Stomach (tissue), 19 donors: ENCODE measurements at places on chromosomes 3 and 15. TPM values are rescaled to one million over a fixed set of nuclear protein-coding genes. Genes with fewer than 3 reads are reported as not detected.

DNA sequence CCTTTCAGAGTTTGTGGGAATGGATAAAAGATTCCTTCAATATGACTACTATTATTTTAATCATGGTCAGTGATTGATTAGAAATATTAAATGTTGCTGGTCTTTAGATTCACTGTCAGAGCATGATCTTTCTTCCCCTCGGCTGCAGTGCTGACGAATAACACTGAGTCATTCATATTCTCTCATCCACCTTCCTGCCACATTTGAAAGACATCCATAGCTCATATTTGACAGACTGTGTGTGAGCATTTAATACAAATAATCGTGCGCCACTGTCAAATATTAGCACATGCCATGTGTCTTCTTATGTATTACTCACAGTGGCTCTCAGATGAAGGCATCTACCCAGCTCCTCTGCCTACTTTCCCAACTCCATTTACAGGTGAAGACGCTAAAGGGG lies 476.5 kb upstream of the TPRG1 start:
- no peak for DNase-seq

GRCh38 chr3:136305879-136306278 lies 55.7 kb downstream of the PCCB start:
- no peak for DNase-seq

GRCh38 chr15:88322461-88322860 lies 65.9 kb upstream of the NTRK3 start:
- no peak for DNase-seq

- peak; percentile 100 for DNase-seq
Observed at GRCh38 chr3:150546226-150547044, at the start of the genes EIF2A and SERP1. Gene EIF2A, plus strand, starts transcription at chr3:150546787. Its CDS starts 16 bp downstream, at chr3:150546803. Gene SERP1, minus strand, starts transcription at chr3:150546496. Its CDS starts 361 bp downstream, at chr3:150546135.

GRCh38 chr3:112351823-112352222 lies 18.9 kb downstream of the CD200 start:
- no peak for DNase-seq

Gene TUSC7
- not detected for total RNA-seq

Gene STT3B
- 183 TPM for total RNA-seq

Gene CA12
- total RNA-seq: 1.8 TPM

Gene CSPG4
- 33.2 TPM for total RNA-seq

Gene GPR149
- total RNA-seq: not detected

Gene SV2B
- total RNA-seq: 0.45 TPM
